ENCODE measurements at places on chromosomes 12 and 14.

GRCh38 chr12:3974883-3975282 lies 101.7 kb upstream of the PARP11 start:
- DNase-seq, result no peak

GRCh38 chr12:113002676-113003075 lies 24.4 kb downstream of the OAS2 start:
- no peak for DNase-seq

GRCh38 chr14:94653321-94653720 lies 41.1 kb downstream of the SERPINA3 start:
- no peak for DNase-seq

GRCh38 chr12:749751-750270 lies 2.6 kb upstream of the WNK1 start:
- no peak for DNase-seq

GRCh38 chr12:119202544-119202943 lies 23.8 kb downstream of the HSPB8 start:
- DNase-seq, result no peak

- DNase-seq, result no peak
Measured at GRCh38 chr12:122062832-122063693, 15.5 kb upstream of the MLXIP start.

DNA sequence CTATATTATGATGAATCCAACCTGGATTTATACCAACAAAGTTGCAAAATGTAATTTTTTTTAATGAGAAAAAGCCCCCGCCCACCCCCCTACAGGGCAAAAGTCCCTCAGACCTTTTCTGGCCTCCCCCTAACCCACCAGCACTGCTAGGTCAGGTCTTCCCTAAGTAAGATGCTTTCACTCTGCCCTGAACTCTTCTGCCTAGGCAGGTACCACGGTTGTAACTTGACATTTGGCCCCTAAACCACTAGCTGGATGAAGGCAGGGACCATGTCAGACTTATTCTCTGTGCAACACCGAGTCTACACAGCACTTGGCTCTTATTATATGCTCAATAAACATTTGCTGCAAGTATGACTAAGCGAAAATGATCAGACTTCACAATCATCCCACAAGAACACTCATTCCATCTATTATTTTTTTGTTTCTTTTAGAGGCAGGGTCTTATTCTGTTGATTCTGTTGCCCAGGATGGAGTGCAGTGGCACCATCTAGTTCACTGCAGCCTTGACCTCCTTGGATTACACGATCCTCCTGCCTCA lies 63.2 kb downstream of the SPRING1 start:
- no peak for DNase-seq

DNA sequence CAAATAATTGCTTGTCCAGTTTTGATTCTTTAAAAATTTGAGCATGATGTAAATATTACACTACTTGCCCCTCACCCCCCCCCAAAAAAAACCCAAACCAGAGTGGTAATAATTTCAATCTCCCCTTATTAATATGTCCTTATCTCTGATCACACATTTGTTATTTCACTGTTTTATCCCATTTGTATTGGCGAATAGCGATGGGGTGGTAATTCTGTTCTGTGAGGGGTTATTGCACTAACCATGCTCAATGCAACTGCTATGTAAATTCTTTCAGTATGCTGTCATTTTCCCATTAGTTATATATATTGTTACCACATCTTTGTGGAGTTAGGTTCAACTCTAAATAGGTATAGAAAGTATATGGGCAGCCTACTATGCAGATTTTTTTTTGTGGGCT lies 1.1 kb downstream of the RIMKLB start:
- DNase-seq, result no peak

GRCh38 chr14:21107283-21107800 lies 6.5 kb downstream of the TMEM253 start:
- DNase-seq, result no peak

- DNase-seq, result no peak
Measured at GRCh38 chr12:62301080-62301798, 41.0 kb downstream of the USP15 start.

GRCh38 chr12:41564816-41565215 lies 376.7 kb downstream of the PDZRN4 start:
- no peak for DNase-seq

- no peak for DNase-seq
Measured at GRCh38 chr12:15721316-15722115, 67.7 kb downstream of the EPS8 start.

DNA sequence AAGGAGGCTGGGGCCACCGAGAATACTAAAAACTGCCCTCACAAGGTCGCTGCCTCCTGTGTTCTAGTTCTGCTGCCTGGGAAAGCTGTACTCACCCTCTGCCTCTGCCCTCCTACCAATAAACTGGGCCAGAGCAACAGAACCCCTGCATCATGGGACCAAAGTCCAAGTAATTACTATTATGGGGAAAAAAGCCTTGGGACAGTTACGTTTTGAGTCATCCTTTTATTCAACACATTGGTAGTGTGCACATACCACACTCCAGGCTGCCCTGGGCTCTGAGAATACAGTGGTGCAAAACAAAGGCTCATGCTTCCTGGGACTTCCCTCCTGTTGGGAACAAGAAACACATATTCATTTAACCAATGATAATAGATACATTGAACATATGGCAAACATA lies 49.0 kb downstream of the CACNA1C start:
- DNase-seq, result no peak

DNA sequence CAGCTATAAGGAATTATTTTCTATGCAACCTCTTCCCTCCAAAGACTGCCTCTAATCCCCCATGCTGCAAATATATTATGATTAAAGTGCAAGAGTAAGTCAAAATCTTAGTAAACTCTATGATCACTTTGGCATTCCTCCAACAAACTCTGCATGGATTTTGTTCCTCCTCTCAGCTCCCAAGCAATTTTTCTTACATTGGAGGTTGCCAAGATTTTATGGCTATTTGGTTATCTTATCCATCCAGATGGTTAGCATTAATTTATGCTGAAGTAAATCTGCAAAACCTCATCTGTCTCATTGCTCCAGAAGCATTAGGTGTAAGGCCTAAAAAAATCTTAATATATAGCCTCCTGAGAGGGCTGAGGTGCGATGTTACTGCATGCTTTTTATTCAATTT lies 228.1 kb downstream of the CHST11 start:
- DNase-seq, result no peak

DNA sequence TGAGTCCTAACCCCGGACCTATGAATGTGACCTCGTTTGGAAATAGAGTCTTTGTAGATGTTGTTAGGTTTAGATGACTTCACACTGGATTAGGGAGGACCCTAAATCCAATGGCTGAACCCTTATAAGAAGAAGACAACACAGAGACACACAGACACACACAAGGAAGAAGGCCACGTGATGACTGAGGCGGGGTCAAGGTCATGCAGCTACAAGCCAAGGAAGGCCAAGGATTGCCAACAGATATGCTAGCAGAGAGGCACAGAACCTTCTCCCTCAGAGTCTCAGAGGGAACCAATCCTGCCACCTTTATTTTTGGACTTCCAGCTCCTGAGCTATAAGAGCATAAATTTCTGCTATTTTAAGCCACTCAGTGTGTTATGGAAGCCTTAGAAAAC lies 31.8 kb downstream of the LTBP2 start:
- no peak for DNase-seq

- no peak for DNase-seq
Measured at GRCh38 chr12:92431146-92431545, 271.6 kb upstream of the PLEKHG7 start.

DNA sequence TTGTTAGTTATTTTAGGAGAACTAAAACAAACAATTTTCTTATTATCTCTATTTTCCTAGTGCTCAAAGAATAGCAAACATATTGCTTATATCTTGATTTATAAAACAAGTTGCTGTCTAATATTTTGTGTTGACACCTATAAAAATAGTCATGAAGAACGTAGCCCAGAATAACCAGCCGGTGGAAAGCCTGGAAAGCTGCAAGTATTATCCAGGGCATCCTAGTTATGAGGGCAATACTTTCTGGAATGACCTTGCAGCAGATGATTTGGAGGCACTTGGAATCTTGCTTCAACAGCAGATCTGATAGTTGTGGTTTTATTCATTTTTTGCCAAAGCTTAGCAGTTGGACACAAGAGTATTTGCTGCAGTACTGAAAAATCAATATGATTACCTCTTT lies 948.7 kb downstream of the LRFN5 start:
- no peak for DNase-seq

GRCh38 chr14:102809870-102810269 lies 32.6 kb downstream of the TRAF3 start:
- DNase-seq, result no peak

DNA sequence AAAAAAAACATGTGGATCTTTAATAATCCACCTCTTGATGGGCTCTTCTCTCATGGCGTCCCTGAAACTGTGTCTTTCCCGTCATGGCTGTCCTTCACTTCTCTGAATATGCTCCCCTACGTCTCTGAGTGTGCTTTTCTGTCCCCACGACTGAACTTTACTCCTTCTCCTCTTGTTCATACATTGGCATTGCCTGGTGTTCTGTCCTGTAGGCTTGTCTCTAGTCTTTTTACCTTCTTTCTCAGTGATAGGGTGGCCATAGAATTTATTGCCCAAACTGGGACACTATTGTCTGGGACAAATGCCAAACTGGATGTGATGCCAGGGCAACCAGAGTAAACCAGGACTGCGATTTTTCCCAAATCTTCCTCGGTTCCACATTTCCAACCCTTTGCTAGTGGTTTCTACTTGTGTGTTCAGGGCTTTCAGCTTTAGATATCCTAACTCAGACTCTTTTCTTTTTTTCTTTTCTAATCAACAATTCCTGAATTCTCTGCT lies 202.2 kb downstream of the ATP23 start:
- DNase-seq, result no peak

DNA sequence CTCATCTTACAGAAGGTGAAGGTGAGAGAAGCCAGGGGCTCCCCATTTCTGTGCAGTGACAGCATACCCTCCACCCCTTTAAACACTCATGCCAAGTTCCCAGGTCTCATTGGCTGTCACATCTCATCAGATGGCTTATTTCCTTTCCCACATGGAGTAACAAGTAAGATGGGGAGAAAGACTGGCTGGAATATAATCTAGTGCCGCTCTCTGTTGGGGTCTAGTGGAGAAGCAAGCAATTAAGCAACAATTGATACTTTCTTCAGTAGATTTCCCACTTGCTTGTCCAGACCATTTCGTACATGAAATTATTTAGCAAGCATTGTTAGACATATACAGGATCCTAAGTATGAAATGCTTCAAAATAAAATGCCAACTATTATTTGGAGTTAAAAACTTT lies 92.2 kb downstream of the SLC5A8 start:
- DNase-seq, result no peak

- peak; percentile 36 for DNase-seq
Measured at GRCh38 chr14:64880221-64881121, 764 bp upstream of the SPTB start.

DNA sequence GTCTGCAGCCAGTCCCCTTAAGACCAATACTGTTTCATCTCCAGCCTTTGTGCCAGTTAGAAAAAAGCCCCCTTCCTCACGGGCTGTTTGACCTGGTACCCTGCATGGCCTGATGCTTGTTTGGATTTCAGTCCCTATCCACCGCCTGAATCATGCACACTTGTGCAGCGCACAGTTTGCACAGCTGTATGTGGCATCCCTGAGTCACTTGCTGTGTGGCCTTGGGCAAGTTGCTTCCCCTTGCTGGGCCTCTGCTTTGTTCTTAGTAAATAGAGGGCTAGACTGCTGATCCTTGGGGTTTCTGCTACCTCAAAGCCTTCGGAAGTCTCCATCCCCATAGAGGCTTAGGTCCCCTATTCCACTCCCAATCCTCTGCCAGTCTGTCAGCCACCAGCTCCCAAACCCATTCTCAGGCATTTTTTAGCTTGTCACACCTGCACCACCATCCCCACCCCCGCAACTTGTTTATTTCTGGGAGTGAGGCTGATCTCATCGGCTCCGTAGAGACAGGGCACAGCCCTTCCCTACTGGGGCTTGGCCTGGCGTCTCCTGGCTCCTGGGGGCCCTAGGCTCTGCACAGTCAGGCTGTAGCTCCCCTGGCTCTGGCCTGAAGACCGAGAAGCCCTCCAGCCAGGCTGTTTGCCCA lies 8.8 kb downstream of the KRT80 start:
- no peak for DNase-seq

- no peak for DNase-seq
Measured at GRCh38 chr12:100401660-100402059, 44.8 kb downstream of the SLC17A8 start.

- DNase-seq, result no peak
Measured at GRCh38 chr14:93042968-93043940, 72.5 kb downstream of the ITPK1 start.

GRCh38 chr14:29235991-29236390 lies 469.4 kb downstream of the FOXG1 start:
- no peak for DNase-seq

DNA sequence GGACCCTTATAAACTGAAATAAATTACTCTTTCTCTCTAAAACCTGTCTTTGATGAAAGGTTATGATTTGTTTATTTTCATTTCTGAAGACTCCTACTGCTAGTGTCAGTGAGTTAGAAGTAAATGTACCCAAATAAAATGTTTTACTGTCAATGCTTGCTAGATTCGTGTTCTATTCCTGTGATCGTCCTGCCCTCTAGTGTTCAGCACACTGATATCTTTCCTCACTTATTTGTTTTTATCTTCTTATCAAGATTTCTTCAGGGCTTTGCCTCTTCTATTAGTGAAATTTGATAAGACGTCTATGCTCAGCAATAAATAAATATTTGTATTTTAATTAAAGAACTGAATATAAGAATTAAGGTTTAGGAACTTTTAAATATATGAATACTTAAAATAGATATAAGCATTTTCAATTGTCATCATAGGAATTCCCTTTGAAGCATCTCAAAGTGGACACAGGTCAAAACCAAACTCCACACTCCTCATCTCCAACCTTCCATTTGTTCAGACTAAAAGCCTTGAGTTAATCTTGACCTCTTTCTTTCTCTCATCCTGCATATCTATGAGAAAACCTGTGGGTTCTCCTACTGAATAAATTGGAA lies 75.8 kb downstream of the C12orf50 start:
- no peak for DNase-seq

DNA sequence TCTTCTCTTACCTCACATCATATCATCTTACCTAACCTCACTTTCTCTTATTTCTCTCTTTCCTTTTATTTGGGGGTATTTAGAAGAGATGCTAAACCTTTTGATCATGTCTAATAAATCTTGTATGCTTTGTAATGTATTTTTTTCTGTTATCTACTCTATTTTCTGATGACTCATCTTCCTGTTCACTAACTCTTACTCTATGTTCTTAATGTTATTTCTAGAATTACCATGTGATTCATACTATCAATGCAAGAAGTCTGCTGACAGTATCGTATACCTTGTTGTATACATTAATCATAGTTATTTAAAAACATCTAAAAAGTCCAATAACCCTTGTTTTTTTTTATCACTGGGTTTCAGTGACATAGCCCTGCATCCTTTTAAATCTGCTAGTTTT lies 62.3 kb downstream of the MGAT4C start:
- no peak for DNase-seq

GRCh38 chr14:104586832-104587620 lies 7.5 kb downstream of the C14orf180 start:
- no peak for DNase-seq

DNA sequence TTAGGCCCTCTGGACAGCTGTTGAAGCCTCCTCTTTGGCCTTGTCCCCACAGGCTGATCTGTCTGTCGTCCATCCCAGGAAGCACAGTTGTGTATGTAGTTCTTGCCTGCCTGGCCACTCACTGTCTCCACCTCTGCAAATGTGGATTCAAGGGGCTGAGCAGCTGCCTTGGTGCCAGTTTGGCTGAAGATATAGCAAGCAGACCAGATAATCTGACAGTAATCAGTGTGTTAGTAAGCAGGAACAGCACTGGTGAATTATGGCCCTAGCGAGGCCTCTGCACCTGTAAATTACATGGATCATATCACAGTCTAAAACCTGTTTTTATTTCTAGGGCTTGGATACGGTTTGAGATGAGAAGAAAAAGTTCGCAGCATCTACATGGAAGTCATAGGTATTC lies 282.5 kb upstream of the NOS1 start:
- DNase-seq, result no peak
